Transverse colon (tissue), 4 donors: ENCODE measurements at places on chromosomes 2 and 18.

DNA sequence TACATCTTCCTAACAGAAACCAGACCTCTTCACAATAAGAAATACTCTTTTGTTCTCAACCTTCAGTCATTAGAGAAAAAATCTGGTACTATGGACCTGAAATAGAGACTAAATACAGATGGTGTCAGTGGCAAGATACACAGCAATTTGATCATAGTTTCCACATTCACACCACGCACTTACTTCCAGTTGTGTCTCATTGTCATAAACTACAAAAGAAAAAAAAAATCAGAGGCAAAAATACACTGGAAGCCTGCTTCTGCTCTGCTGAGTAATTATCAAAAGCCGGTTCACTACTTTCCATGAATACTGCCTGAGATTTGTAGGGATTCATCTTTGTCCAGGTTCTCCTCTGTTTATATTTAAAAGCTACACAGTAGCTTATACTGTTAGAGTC, 182.6 kb downstream of the PID1 start:
- DNase-seq = no peak
- no peaks in the 10 kb centered on the region for H3K27me3 ChIP-seq
- no peaks in the 10 kb centered on the region for H3K36me3 ChIP-seq
- no peak overlapping the region for H3K27ac ChIP-seq

DNA sequence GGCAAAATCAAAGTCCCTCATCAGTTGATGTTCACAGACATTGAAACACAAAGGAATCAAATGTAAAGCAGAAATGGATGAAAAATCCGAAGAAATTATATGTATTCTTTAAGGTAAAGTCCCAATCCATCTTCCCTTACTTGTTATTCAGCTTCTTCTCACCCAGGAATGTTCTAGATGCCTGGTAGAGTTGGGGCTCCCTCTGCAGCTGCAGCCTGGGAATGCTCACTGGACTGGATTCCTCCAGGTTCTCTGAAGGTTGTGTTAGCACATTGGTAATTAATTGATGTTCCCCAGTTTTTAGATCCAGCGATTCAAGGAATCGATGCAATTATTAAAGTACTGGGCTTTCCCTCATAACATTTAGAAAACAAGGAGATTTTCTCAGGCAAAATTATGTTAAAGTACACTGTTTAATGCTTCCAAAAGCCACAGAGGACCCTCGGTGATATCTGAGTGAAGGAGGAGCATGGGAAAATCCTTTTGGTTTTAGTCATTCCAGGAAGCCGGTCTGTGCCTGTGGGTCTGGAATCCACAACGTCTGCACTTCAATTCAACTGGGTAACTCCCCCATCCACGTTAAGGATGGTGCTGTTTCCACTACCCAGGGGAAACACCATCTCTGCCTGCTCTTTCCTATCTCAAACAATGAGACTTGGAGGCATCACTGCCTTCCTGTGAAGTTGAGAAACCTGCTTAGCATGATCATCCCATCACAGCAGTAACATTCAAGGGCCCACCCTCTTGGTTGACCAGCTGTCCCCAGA, 22.0 kb downstream of the NTSR2 start:
- H3K36me3 ChIP-seq = no peaks in the 10 kb centered on the region
- H3K27me3 ChIP-seq = no peaks in the 10 kb centered on the region
- no peak overlapping the region for H3K4me3 ChIP-seq
- H3K27ac ChIP-seq = no peak overlapping the region
- no peak for DNase-seq

GRCh38 chr2:215521031-215521430, 85.2 kb upstream of the FN1 start:
- no peak overlapping the region for H3K4me3 ChIP-seq
- H3K4me1 ChIP-seq = peaks cover 12% of the 10 kb centered on the region
- H3K36me3 ChIP-seq = no peaks in the 10 kb centered on the region
- no peak overlapping the region for H3K27ac ChIP-seq

- DNase-seq = no peak
- H3K36me3 ChIP-seq = no peaks in the 10 kb centered on the region
Measured at GRCh38 chr2:239548451-239548871, 147.6 kb upstream of the HDAC4 start.

- H3K4me3 ChIP-seq = peak overlapping the region; percentile 23
- DNase-seq = no peak
- no peaks in the 10 kb centered on the region for H3K27me3 ChIP-seq
Measured at GRCh38 chr2:219851801-219852481, 224.5 kb downstream of the SLC4A3 start.

- no peaks in the 10 kb centered on the region for H3K36me3 ChIP-seq
- H3K27ac ChIP-seq = peak overlapping the region; percentile 51
- H3K4me3 ChIP-seq = no peak overlapping the region
- peak; percentile 82 for DNase-seq
Measured at GRCh38 chr2:11398750-11399437, 54.5 kb upstream of the ROCK2 start.

DNA sequence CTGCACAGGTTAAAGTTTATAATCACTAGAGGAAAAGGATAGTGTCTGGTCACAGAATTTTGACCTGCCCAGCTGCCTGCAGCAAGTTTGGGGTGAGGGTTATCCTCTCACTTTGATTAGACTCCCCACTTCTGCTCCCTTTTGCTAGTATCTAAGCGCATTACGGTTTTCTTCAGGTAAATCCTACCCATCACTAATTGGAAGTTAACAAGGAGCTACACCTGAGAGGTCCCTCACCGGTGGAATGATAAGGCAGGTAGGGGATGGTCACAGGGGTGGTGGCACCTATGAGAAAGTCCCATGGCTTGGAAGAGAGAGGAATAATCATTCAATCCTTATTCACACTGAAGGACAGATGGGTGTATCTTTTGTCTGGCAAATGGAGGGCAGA, 7.6 kb downstream of the BCL2 start:
- H3K4me1 ChIP-seq = peaks cover 50% of the 10 kb centered on the region
- no peak for DNase-seq
- H3K36me3 ChIP-seq = no peaks in the 10 kb centered on the region
- H3K27ac ChIP-seq = no peak overlapping the region
- no peak overlapping the region for H3K4me3 ChIP-seq

- no peak for DNase-seq
- no peaks in the 10 kb centered on the region for H3K27me3 ChIP-seq
- H3K4me1 ChIP-seq = no peaks in the 10 kb centered on the region
Measured at GRCh38 chr2:101442667-101443061, 32.2 kb downstream of the RFX8 start.

- H3K4me3 ChIP-seq = no peak overlapping the region
- peak overlapping the region; percentile 58 for H3K27ac ChIP-seq
- no peaks in the 10 kb centered on the region for H3K36me3 ChIP-seq
Measured at GRCh38 chr2:64939332-64939917, 49.8 kb upstream of the SLC1A4 start.
